NCI-H1092 treated with DMSO at 0.1 percent for 48 hours (cell line): ENCODE measurements at places on chromosomes 7 and 10.

- DNase-seq = no peak
Observed at GRCh38 chr10:50798297-50798696, 58.6 kb downstream of the ASAH2B start.

GRCh38 chr10:78049851-78050250, 16.2 kb downstream of the RPS24 start:
- no peak for DNase-seq

GRCh38 chr7:69776611-69777010, 178.3 kb downstream of the AUTS2 start:
- no peak for DNase-seq

DNA sequence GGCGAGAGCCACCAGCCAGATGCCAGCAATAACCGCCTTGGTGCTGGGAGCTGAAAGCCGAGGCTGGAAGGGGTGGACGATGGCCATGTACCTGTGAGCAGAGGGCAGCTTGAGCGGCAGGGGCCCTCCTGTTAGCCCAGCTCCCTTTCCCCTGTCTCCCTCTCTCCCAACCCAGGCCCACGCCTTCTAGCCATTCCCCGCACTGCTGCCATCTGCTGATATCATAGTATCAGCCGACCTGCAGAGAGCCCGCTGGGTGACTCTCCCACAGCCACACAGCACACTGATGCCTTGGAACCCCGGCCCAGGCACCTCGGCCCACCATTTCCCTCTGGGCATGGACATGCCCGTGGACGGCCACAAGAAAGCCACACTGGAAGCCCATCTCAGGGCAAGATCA, 1.7 kb downstream of the TACR2 start:
- no peak for DNase-seq

DNA sequence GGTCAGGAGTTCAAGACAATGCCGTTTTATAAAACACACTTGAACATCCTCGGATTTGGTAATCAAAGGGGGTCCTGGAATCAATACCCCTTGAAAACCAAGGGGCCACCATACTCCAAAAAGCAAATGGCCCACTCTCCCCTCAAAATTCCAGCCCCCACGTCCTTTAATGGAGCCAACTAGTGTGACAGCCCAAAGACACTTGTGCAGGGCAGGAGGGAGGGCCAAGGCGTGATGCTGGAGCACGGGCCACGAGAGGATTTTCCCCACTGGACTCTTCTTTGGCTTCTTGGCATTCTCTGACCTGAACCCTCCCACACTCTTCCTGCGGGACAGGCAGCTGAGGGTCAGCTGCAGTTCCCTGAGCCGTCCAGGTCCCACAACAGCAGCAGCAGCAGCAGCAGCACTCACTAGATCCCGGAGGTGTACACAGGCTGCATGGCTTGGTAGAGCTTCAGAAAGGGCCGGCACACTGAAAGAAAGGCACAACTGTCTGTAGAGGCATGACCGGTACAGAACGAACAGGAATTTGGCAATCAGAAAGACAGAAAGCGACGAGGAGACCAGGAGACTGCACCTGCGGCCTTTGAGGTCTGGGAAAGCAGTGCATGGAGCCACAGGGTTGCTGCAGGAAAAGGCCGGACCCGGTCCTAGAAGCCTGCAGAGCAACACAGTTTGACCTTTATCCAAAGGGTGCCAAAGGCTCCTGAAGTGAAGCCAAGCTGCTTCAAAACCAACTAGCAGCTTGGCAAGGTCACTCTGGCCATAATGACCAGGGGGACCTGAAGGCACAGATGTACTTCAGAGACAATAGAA, 168.2 kb downstream of the TNS3 start:
- no peak for DNase-seq

GRCh38 chr7:3042861-3043489, 692 bp downstream of the CARD11 start:
- DNase-seq = no peak

- DNase-seq = no peak
Observed at GRCh38 chr10:108970016-108970415, 953.3 kb downstream of the XPNPEP1 start.

GRCh38 chr7:51006483-51007235, 224.0 kb upstream of the GRB10 start:
- DNase-seq = no peak

DNA sequence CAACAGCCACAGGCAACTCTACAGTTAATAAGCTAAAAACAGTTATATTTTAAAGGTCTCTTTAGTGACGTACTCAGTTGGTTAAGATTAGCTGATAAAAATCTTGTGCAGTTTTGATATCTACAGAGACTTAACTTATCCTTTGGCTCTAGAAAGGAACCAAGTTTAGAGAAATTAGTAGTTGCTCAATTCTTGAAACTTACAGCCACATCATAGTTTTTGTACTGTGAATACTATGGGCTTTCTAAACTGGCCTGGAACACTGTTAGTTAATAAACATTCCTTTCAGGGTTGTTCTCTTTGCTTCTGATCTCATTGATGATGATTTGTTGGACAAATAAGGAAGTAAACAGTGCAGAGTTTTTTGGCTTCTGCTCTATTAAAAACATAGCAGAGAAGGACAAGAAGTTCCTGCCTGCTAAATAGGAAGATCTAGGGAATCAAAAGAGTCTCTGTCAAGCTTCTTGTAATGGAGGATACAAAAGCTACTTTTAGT, 73.1 kb downstream of the MKLN1 start:
- no peak for DNase-seq

GRCh38 chr10:52950578-52950977, 178.0 kb upstream of the MBL2 start:
- DNase-seq = no peak

DNA sequence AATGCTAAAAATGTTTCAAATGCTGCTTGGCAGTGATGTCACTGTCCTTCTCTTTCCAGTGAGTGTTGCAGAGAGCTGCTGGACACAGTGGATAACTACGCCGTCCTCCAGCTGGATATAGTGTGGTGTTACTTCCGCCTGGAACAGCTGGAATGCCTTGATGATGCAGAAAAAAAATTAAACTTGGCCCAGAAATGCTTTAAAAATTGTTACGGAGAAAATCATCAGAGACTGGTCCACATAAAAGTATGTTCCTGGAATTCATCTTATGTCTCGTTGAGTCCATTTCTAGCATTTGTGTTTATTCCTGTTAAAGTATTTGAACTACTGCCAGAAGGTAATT, 25.2 kb downstream of the NUB1 start:
- DNase-seq = no peak

GRCh38 chr10:9452056-9452455, 1397.6 kb downstream of the GATA3 start:
- DNase-seq = no peak

DNA sequence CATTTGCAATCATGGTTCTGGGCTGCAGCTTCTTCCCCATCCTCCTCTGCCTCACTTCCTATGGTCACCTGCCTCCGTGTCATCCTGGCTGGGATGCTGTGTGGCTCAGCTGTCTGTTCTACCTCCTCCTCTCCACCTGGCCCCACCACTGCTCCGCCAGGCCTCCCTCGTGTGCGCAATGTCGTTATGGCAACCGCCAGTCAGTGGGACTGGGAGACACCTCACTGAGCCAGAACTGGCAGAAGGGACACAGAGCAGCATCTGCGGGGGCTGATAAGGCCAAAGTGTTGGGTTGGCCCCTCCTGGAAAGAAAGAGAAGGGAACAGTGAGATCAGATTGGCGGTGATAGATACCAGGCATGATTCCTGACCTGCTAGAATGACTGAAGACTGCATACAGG, 527.5 kb downstream of the INHBA start:
- no peak for DNase-seq

DNA sequence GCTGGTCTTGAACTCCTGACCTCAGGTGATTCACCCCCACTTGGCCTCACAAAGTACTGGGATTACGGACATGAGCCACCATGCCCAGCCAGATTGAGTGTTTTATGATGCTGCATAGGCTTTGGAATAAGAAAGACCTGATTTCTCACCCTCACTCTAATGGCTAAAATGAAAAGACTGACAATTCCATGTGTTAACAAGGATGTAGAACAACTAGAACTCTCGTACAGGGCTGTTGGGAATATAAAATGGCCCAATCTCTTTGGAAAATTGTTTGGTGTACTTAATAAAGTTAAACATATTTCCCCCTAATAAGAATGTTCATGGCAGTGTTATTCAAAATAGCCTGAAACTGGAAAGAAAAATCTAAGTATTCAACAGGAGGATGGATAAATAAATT, 43.2 kb upstream of the VCL start:
- no peak for DNase-seq

DNA sequence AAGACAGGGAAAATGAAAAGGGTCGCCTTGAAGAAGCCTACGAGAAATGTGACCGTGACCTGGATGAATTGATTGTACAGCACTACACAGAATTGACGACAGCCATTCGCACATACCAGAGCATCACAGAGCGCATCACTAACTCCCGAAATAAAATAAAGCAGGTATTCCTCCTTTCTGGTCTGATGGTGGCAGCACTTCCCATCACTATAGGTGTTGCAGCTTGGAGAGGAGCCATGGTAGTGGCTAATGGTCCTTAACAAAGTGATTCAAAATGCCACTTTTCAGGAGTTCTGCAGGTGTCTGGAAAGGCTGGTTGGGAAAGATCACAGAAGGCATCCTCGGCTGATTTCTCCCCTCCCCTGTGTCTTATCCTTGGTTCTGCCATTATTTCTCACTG, 22.1 kb downstream of the EXOC4 start:
- DNase-seq = no peak

GRCh38 chr10:77079592-77080300, 557.9 kb downstream of the KCNMA1 start:
- DNase-seq = no peak

DNA sequence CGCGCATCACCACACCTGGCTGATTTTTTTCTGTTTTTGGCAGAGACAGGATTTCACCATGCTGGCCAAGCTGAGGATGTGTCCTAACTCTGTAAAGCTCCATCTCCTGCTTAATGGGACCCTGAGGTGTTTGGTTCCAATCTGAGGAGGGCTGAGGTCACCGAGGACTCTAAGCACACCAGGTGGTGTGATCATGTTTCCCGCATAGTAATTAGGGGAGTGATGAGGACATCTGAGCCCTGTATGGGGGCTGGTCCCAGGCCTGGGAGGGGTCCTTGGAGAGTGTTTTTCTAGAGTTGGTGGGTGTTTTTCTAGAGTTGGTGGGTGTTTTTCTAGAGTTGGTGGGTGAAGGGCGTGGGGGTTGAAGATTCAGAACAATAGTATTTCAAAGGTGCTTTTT, 3.0 kb upstream of the ABHD11 start:
- peak; percentile 79 for DNase-seq

DNA sequence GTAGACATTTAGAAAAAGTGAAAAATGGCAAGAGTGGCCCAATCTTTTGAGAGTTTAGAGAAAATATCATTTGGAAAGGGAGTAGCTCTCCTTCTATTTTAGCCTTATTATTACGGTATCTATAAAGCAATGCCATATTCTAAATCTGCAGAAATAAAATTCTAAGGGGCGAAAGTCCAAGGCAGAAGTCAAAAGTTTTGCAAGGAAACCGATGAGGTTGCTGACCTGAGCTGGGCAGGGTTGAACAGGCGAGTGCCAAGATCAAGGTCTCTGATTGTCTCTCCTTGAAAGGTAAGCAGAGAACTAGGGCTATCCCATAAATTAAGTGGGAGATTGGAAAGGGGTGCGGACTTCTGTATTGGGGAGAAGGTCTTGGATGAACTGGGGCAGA, 11.7 kb downstream of the TRIM56 start:
- DNase-seq = no peak

- no peak for DNase-seq
Observed at GRCh38 chr7:107065929-107066247, 21.4 kb downstream of the PRKAR2B start.
